ENCODE measurements at places on chromosomes 2 and 18.

- no peak for DNase-seq
Measured at GRCh38 chr18:5951515-5952091, 56.3 kb upstream of the TMEM200C start.

DNA sequence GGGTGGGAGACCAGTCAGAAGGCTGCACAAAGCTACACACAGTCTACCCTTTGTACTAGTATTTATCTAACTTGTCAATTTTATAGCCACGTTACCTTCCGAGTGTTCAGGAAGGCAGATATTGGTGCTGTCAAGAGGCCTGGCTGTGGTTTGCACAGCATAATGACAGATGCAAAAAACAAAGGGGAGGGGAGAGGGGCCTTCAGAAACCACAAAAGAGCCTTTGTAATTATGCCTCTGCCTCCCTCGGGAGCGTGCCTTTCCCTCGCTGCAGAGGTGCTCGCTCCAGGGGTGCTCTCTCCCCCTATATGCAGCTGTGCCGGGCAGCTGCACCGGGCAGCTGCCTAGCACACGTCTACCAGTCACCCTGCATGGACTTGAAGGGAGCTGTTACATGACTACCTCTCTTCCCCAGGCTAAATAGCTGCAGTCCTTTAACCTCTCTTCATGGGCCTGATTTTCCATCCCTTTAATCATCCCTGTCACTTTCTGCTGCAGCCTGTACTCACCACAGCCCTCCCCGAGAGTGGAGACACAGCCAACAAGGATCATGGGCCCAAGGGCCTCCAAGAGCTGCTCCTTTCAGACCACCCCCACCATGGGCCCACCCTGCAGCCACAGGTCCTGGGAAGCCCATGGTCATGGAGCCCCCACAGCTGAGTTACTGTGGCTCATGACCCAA lies 168.4 kb upstream of the PKDCC start:
- DNase-seq: no peak

GRCh38 chr2:127790694-127791529 lies 20.1 kb downstream of the WDR33 start:
- no peak for DNase-seq

DNA sequence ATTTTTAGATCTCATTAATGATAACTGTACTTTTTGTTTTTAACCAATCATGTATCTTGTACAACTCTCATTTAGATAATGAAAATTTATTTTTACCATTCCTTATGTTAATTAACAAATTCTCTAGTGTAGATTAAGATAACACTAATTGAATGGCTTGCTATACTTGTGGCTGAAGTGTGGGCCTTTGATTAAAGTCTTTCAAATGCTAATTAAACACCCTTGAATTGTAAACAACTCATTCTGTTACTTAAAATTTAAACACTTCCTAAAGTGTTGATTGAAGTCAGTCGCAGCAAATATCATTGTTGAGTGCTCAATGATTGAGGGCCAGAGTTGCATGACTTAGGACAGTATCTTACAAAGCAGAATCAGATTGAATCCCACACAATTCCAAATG lies 109.8 kb upstream of the GULP1 start:
- DNase-seq: no peak

DNA sequence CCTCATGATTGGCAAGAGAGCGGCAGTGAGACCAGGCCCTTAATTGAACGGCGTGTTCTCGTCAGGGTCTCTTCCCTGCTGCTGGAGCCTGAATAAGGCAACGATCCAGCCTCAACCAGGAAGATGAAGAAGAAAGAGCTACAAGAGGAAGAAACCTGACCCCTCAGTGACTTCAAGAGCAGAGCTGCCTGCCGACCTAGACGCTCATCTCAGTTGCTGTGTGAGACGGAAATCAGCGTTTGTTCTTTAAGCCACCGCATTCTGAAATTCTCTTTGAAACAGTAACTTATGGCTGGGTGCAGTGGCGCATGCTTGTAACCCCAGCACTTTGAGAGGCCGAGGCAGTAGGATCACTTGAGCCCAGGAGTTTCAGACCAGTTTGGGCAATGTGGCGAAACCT lies 29.6 kb upstream of the KCNG3 start:
- DNase-seq: no peak

GRCh38 chr2:173828189-173829142 lies 136.7 kb downstream of the SP3 start:
- no peak for DNase-seq

GRCh38 chr2:105400138-105400540 lies 1.3 kb upstream of the FHL2 start:
- no peak for DNase-seq

DNA sequence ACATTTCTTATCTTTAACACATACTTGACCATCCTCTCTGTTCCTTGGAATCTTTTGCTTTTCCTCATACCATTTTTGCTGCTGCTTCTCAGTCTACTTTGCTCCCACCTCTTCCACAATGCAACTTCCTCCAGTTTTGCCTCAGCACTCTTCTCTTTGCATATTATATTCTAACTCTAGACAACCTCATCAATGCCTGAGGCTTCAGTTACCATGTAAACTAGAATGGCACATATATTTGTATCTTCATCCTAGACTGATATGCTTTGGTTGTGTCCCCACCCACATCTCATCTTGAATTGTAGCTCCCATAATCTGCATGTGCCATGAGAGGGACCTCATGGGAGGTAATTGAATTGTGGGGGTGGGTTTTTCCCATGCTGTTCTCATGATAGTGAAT lies 55.9 kb upstream of the STAM2 start:
- no peak for DNase-seq

GRCh38 chr2:133676392-133677130 lies 108.3 kb upstream of the NCKAP5 start:
- no peak for DNase-seq

- no peak for DNase-seq
Measured at GRCh38 chr18:13242797-13243196, 24.2 kb downstream of the LDLRAD4 start.

GRCh38 chr18:10131460-10132395 lies 217.9 kb downstream of the VAPA start:
- no peak for DNase-seq

- DNase-seq: no peak
Measured at GRCh38 chr2:231117922-231118613, 6.8 kb downstream of the HTR2B start.

GRCh38 chr2:98730053-98730706 lies 752 bp downstream of the MGAT4A start:
- no peak for DNase-seq

DNA sequence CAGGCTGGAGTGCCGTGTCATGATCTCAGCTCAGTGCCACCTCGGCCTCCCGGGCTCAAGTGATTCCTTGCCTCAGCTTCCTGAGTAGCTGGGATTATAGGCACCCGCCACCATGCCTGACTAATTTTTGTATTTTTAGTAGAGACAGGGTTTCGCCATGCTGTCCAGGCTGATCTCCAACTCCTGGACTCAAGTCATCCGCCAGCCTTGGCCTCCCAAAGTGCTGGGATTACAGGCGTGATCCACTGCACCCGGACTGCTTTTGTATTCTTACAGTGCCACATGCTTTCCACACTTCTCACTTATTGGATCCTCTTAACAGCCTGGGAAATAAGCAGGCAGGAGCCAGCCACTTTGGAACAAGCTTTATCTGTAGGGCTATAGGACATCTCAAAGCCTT lies 25.3 kb upstream of the BCL2L11 start:
- DNase-seq: no peak

- DNase-seq: no peak
Measured at GRCh38 chr2:100425107-100425506, 7.6 kb upstream of the CHST10 start.

DNA sequence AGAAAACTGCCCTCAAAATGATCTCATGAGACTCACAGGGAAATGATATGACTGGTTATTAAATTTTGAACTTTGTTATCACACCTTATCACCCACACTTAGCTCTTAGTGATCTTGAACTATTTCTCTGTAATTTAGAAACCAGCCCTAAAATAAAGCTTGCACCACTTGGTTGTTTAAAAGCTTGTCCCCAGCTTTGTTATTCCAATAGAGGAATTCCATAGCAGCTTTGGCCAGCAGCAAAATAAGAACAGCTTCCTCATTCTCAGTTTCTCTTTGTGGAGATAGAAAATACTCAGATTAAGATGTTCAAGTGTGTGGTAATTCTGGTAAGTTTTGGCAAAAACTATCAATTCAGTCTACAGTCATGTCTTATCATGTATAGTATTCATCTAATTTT lies 54.4 kb upstream of the CCDC68 start:
- DNase-seq: no peak

DNA sequence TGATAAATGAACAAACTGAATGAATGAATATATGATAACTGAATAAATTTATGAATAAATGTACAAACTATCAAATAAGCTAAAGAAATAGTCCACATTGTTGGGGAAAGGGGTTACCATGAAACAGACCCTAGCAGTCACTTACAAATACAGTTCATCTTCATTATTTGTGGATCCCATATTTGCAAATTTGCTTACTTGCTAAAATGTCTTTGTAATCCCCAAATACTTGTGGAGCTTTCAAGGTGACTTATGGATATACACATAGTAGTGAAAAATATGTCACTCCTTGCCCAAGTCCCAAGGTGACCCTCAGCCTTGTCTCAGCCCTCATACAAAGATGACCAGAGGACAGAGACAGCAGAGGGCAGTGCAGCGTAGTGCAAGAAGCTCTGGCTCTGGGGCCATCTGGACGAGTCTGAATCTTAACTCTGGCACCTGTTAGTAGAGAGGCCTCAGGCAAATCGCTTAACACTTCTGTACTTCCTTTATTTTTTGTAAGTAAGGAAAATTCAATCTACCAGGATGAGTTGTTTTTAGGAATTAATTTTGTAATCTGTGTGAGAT lies 3.1 kb downstream of the PAIP2B start:
- no peak for DNase-seq

DNA sequence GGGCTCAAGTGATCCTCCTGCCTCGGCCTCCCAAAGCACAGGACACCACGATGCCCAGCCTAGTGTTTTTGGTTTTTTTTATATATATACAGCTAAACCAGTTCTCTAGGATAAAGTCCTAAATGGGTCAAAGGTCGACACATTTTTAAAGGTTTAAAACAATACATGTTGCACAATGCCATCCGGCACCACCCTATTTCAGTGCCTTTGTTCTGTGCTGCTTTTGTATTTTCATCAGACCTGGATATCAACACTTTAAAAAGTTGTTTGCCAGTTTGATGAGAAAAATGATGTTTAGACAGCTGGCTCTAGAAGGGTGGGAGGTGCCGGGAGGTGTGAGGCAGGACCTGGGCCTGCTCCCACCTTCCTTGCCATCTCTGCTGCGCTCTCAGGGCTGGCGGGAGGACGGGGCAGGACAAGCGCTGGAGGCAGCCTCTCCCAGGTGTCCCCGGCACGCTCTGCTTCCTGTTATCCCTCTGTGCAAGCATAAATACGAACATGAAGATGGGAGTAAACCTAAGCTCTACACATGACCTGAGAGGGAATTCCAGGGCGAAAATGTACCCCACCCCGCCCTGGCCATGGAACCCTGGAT lies 103.7 kb downstream of the HS6ST1 start:
- DNase-seq: no peak

DNA sequence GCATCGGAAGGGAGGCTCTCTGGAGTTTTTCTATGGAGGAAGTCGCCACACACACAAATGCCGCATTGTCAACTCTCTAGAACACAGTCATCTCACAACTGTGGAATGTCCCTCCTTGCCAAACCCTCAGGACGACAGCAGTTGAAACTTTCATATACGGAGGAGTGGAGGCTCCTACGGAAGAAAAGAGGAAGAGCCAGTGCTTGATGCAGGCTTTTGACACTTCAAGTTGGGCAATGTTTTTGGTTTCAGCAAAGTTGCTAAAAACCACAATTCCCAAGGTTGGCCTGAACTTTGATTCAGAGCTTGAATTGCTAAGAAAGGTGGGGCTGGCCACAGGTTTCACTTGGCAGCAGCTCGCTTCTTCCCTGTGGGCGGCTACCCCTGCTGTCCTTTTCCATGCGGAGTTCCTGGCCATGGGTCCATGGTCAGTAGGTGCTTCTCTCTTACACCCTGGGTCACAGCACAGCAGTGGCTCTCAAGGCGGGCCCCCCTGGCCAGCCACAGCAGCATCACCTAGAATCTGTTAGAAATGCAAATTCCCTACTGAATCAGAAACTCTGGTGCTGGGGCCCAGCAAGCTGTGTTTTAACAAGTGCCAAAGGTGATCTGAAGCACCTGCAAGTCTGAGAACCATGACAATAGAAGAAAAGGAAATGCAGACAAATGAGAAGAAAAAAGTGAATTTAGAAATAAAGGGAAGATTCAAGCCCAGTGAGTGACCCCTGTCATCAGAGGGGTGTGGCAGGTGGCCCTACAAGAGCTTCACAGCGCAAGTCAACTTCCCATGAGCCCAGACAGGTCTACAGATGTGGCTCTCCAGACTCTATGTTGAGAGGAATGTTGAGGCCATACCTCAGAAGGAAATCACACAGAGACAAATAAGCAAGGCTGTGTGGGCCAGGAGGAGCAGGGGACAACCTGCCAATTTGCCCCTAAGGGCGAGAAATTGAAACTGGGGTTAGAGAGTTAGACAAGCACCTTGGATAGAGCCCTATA lies 856.4 kb downstream of the RNF144A start:
- no peak for DNase-seq

DNA sequence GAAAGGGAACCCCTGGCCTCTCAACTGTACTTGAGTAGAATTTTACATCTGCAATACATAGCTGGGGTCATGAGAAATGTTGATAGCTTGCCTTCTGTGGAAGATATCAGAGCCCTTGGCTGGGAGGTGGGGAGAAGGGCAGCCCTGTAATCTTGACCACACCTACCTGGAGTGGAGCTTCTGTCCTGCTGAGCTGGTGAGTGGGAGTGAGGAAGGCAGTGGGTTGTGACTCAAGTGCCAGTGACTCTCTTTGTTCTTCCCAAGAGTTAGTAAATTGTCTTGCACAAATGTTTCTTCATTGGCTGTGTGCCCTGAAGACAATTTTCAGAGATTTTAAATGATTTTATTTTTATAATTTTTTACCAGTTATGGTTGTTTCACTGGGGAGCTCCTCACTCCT lies 277.3 kb downstream of the MBD5 start:
- no peak for DNase-seq

DNA sequence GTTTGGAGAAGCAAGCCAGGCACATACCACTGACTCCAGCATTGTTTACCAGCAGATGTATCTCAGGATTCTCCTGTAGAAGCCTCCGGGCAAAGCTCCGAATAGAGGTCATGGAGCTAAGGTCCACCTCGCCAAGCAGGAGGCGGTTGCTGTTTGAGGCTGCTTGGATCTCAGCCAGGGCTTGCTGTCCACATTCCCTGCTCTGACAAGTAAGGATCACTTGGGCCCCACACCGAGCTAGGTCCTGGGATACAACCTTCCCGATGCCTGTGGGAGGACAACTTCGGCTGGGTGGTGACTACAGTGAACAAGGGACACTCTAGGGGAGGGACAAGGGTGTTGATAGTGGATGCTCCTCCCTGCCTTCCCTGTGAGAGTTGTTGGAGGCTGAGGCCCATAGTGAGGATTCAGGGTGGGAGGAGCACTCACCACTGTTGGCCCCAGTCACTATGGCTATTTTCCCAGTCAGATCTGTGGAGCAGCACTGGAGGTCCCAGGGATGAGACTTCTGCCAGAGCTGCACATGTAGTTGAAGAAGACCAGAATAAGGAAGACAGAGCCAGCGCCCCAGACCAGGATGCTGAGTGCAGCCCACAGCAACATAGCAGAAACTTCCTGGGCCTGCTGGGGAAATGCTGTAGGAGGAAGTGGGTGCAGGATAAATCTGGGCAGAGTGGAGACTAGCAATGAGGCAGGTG lies 8.3 kb downstream of the C2orf81 start:
- no peak for DNase-seq

Measured in cortex of kidney (tissue), 1 donor.